ENCODE measurements at places on chromosomes 2 and 18.

DNA sequence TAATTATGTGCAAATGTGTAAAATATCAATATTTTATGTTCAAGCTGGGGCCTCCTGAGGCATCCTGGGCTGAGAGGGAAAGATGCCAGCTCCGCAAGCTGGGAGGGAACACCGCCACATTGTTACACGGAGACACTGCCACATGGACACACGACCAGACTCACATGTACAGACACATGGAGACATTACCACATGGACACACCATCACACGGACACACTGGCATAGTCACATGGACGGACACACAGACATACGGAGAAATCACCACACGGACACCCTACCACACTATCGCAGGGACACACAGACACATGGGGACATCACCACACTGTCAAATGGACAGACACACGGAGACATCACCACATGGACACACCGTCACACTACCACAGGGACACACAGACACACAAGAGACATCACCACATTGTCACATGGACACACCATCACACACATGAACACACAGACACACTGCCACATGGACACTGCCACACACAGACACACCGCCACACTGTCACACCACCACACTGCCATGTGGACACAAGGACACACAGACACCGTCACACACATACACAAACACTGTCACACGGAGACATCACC lies 117.6 kb downstream of the CCDC74A start:
- no peak for DNase-seq

- no peak for DNase-seq
Measured at GRCh38 chr2:3625186-3625585, 30.3 kb downstream of the COLEC11 start.

DNA sequence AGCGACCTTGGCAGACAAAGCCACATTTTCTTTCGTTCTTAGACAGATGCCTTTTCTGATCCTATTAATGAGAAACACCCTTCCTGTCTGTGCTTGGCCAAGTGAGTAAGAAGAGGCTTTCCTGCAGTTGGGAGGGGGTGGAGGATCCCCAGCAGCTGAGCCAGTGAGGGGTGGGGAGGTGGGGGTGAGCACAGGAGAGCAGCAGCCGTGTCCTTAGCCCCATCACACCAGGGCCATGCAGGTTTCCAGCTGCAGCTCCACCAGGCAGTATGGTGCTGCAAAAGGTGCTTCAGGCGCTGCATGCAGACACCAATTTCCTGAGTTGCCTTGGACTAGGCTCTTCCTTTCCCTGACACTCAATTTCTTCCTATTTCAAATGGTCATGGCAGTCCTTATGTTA lies 123.3 kb upstream of the SIX2 start:
- DNase-seq: no peak

DNA sequence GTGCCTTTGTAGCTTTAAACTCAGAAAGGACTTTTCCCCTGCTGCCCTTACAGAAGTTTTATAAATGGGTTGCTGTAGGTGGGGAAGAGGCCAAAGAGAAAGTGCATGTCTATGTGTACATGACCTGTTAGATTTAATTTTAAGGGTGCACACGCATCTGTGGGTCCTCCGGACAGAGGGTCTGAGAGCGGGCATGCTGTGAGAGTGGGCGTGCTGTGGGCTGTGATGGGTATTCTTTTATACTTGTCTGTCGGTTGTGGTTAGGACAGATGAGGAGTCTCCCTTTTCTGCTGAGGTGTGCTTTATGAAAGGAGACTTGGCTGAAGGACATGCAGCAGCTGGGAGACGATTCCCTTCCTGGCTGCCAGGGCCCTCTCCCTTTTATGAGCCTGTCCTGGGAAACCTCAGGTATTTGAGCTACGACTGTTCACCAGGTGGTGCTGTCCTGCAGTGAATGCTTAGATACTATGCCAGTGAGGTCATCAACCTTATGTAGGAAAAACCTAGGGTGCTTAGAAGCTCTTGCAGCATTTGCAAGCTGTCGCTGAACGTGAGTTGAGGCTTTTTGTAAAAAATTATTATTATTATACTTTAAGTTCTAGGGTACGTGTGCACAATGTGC lies 67.5 kb downstream of the TANC1 start:
- DNase-seq: peak; percentile 93

DNA sequence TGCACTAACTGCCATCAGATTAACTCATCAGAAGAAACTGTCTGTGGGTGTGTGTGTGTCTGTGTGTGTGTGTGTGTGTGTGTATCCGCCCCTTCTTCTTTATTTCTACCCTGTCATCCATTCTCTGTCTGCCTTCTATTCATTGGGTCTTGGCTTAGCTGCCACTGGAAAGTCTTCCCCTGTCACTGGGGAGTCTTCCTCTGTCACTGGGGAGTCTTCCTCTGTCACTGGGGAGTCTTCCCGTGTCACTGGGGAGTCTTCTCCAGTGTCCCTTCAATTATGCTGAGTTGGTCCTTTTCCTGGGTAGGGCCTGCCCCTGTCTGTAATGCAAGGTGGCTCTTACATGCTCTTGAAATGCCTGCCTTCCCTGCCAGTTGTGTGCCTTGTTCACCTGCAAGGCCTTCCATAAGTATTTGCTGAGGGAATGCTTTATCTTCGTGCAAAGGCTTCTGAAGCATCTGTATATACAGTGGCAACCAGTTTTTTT lies 18.9 kb upstream of the POLR1B start:
- DNase-seq: no peak

Data from PC-3 (cell line).